ENCODE measurements at places on chromosomes 1 and 21. TPM values are rescaled to one million over a fixed set of nuclear protein-coding genes. Genes with fewer than 3 reads are reported as not detected.

Gene MIXL1
- total RNA-seq = 0.27 TPM

Gene SSX2IP
- total RNA-seq = 12.0 TPM

Gene MSH4
- total RNA-seq = 0.81 TPM

- DNase-seq = no peak
Measured at GRCh38 chr1:228823200-228823599, 87.9 kb downstream of the RHOU start.

GRCh38 chr1:200896531-200897196 lies 2.0 kb downstream of the INAVA start:
- DNase-seq = no peak

DNA sequence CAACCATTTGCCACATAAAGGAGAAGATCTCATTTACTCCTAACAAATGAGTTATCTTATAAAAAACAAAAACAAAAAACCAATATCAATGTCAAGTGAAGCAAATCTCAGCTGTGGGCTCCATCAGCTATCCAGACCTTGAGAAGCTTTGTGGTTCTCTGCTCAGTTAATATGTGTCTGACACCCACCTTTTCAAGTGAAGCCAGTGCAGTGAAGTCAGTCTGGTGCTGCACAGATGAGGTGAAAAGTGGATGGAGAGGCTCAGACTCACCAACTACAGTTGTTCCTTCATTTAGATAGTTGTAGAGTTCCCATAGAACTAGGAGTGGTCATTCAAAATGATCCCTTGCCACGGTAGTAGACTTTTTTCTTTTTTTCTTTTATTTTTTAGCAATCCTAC lies 106.8 kb downstream of the NTNG1 start:
- DNase-seq = no peak

DNA sequence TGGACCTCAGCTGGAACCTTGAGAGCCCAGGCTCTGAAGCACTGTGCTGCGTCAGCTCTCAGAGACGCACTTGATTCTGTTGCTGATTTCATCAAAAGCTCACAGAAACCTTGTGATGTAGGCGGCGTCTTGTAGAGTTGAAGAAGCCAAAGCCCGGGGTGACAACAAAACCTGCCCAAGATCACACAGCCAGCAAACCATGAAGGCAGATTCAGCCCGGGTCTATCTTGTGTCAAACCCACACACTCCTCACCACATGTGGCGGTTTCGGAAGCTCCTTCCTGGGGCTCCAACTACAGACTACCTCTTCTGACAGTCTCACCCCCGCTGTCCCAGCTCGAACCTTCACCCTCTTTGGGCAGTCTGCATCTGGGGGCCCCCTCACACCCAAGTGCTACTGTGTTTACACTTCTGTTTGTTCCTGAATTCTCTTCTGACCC lies 50.4 kb downstream of the TENT5C start:
- no peak for DNase-seq

- DNase-seq = no peak
Measured at GRCh38 chr1:234840253-234840652, 230.3 kb upstream of the IRF2BP2 start.

DNA sequence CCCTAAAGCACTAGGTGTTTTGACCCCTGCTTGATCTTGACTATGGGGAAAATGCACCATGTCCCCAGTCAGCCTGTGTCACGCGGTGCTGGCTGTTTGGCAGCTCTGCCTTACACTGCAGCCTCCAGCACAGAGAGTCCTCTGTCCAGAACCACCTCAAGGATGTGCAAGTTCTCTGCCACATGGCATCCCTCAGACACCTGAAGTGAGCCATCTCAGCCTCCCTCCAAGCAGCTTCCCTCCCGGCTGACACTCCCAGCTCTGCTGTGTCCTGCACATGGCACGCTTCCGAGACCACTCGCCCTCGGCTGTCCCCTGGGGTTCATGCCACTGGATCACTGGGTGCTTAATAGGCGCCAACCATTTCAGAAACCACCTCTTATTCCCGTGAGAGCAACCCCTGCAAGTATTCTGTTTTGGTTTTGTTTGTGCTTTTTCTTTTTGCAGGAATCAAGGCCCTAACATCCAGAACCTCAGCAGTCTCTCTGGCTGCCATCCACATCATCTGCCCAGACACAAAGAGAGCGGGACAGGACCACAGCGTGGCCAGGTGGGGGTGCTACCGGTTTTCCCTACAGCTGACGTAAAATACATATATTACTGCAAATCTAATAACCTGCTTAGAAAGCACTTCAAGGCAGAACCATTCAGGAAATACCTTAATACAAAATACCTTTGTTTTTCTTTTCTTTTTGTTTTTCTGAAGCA lies 45.7 kb downstream of the CAPZB start:
- DNase-seq = no peak

DNA sequence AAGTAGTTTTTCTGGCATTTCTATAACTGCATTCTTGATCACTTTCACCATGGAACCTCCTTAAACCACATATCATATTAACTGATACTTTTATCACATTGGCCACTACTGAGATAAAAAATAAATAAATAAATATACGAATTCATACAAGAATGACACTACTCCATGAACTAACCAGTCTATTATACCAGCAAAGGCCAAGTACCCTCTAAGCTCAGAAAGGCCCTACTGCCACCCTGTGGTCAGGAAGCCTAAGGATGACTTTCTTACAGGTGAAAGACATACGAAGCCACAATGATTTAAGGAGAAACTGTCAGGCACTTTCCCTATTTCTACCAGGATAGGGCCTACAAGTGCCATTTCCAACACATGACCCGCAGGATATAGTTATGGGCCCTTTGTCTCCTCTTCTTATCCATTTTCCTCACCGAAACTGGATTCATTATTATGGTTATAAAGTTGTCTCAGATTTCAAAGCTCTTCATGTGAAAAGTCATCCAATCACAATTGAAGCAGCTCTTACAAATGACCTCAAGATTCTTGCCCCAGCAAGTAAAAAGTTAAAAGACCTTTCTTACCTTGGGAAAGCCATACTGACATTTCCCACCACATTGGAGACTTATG lies 23.9 kb downstream of the DNAJC8 start:
- peak; percentile 78 for DNase-seq

All from cardiac septum (tissue), 1 donor.